ENCODE measurements at places on chromosomes 7 and 10. TPM values are rescaled to one million over a fixed set of nuclear protein-coding genes. Genes with fewer than 3 reads are reported as not detected.
A peak's percentile ranks its signal among the peaks of the same experiment; 100 is the strongest.

SLK gene
- 6.6 TPM for polyA plus RNA-seq

UCMA gene
- not detected for polyA plus RNA-seq

INMT gene
- 0.09 TPM for polyA plus RNA-seq

FGL2 gene
- polyA plus RNA-seq = 1.6 TPM

NRCAM gene
- 5.6 TPM for polyA plus RNA-seq

NXPH1 gene
- polyA plus RNA-seq = not detected

NRAP gene
- polyA plus RNA-seq = not detected

TEX36 gene
- 0.35 TPM for polyA plus RNA-seq

HOXA9 gene
- polyA plus RNA-seq = 28.3 TPM

MOGAT3 gene
- not detected for polyA plus RNA-seq

TUBB8 gene
- not detected for polyA plus RNA-seq

PLAU gene
- polyA plus RNA-seq = 26.0 TPM

ZWINT gene
- polyA plus RNA-seq = 34.8 TPM

- peak; percentile 86 for DNase-seq
These were observed 29.2 kb downstream of the TFAM start for GRCh38 chr10:58414270-58415041.

DNA sequence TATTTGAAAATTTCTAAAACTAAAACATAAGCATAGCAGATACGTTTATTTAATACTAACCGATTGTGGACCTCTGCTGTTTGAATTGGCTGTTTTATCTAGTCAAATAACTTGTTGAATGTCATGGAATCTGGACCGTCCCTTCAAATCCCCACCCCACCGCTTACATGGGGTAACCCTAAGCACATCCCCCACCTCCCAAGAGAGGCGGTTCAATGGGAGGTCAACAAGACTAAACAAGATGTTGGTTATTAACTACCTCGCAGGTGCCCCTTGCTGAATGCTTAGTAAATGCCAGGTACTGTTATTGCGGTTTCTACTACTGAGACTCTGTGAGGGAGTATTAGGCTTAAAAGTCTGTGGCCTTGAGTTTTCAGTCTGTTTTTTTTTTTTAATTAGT, 70.9 kb downstream of the DAGLB start:
- DNase-seq = no peak

DNA sequence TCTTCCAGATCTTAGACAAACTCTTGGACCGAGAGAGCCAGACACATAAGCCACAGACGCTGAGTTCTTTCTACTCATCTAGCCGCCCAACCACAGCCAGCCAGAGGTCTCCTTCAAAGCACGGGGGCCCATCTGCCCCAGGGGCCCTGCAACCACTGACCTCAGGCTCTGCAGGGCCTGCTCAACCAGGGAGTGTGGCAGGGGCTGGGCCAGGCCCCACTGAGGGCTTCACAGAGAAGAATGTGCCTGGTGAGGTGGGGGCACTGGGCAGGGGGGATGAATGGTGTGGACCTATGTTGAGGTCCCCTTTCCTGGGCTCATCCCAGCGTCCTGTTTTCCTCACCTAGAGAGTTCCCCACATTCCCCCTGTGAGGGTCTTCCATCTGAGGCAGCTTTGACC, 11.4 kb downstream of the ZSWIM8 start:
- no peak for DNase-seq

GRCh38 chr10:78299851-78300468, 266.3 kb downstream of the RPS24 start:
- DNase-seq = peak; percentile 21

- DNase-seq = no peak
These were observed 107.9 kb downstream of the CYTH3 start for GRCh38 chr7:6164491-6164890.

DNA sequence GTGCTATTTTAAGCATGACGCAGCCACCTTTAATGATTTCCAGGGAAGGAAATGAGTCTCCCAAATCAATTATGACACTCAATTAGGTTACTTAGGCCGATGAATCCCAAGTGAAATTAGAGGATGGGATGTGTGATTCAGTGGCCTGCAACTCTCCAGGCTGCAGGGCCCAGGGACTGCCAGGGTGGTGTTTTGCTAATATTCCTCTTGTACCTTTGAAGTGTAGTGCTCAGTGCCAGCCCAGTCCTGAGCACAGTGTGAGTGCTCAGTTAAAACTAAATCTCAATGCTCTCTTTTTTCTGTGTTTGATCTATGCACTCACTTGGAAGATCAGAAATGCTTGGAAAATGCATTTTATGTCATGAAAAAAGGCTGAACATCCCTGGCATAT, 51.6 kb downstream of the SEM1 start:
- no peak for DNase-seq

GRCh38 chr10:105291571-105291970, 650.5 kb downstream of the SORCS3 start:
- no peak for DNase-seq

- no peak for DNase-seq
These were observed 10.4 kb downstream of the TM9SF3 start for GRCh38 chr10:96576277-96576980.

DNA sequence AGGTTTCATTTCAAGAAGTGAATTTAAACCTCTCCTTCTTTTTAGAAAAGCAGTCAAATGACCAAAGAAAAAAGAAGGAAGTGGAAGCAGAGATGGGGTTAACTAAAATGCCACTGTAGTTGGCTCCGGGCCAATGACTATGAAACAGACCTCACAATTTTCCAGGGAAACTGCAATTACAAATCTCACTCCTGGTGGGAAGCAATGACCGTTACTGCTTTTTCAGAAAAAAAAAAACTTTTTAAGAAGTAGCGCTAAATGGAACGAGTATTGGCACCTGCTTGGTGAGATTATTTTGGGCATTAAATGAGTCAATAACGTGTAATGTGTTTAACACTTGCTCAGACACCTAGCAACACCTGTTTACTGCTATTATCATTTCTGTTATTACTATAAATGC, 1.2 kb downstream of the SFRP4 start:
- DNase-seq = no peak

- DNase-seq = no peak
These were observed 19.1 kb upstream of the EXOC6 start for GRCh38 chr10:92829042-92829785.

Measured in GM23248 (cell line).